ENCODE measurements at places on chromosomes 16 and 17.
A peak's percentile ranks its signal among the peaks of the same experiment; 100 is the strongest.

DNA sequence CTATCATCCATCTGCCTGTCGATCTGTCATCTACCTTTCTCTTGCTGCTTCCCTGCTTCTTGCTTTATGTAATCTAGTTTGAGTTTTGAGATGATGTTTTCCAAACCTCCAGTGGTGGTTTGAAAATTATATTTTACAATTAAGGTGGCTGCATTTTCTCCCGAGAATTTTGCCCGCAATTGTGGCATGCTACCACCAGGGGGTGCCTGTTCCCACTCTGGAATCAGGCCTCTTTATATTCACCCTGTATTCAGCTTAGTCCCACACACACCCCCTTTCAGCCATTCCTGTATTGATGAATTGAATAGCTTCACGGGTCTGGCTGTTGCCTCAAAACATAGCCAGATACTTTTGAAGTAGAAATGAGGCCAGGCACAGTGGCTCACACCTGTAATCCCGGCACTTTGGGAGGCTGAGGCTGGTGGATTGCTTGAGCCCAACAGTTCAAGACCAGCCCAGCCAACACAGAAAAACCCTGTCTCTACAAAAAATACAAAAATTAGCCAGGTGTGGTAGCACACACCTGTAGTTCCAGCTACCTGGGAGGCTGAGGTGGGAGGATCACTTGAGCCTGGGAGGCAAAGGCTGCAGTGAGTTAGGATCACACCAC lies 3.2 kb downstream of the PRSS22 start:
- no peak for DNase-seq

- no peak for DNase-seq
Measured at GRCh38 chr17:45653616-45654015, 130.5 kb upstream of the CRHR1 start.

DNA sequence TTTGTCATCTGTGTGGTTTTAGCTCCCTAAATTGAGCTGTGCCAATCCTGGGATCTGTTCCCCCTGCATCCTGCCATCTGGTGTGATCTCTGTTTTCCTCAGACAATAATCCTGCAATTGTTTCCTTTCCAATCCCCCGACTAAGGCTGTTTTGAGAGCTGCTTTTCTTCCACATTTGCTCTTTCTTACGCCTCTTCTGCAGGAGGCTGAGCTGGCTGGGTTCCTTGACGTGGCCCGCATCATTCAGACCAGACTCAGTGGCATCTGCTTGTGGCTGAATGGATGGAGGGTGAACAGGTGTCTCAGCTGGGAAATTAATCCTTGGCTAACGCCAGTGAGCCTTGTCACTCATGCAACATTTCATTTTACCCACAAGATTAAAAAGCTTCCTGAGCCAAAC lies 9.8 kb upstream of the MED9 start:
- no peak for DNase-seq

GRCh38 chr16:51390877-51391276 lies 239.8 kb upstream of the SALL1 start:
- no peak for DNase-seq

- DNase-seq, result no peak
Measured at GRCh38 chr16:29663016-29663806, at the start of gene SPN. TSS of gene SPN (plus strand) at chr16:29663247. CDS start at chr16:29663729, 482 bp downstream.

DNA sequence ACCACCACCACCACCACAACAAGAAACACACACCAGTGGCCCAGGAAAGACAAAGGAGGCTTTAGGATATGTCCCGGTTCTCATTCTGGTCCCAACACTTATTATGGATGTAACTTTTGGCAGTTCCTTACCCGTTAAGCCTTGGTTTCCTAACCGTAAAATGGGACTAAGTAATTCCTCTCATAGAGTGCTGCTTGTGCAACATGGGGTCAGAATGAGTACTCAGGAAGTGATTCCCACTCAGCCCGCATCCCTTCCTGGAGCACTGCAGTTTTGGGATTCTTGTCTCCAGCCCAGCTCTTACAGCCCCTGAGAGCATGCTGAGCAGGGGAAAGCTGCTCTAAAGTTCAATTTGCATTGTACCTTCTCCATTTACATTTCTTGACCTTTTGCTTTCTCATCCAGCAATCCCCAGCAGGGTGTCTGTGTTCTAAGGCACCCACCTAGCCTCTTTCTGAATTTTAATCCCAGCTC lies 262.6 kb downstream of the PRKCA start:
- peak; percentile 82 for DNase-seq

DNA sequence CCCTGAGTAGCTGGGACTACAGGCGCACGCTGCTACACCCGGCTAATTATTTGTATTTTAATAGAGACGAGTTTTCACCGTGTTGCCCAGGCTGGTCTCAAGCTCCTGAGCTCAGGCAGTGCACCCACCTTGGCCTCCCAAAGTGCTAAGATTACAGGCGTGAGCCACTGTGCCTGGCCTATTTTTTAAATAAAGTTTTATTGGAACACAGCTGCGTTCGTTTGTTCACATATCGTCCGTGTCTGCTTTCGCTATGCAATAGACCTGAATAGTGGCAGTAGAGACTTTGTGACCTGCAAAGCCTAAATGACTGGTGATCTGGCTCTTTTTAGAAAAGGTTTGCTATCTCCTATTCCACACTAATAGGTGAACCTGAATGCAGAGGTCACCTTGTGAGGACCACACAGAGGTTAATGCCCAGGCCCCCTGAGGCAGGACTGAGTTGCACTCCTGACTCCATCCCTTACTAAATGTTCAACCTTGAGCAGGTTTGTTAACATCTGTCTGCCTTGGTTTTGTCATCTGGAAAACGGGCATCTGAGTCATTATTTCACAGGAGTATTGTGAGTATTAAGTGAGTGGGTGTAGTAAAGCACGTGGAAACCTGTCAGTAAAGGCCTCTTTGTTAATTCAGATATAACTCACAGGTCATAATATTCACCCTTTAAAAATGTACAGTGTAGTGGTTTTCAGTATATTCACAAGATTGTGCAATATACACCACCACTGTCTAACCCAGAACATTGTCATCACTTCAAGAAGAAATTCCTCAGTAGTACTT lies 157.5 kb upstream of the CACNG5 start:
- peak; percentile 91 for DNase-seq

DNA sequence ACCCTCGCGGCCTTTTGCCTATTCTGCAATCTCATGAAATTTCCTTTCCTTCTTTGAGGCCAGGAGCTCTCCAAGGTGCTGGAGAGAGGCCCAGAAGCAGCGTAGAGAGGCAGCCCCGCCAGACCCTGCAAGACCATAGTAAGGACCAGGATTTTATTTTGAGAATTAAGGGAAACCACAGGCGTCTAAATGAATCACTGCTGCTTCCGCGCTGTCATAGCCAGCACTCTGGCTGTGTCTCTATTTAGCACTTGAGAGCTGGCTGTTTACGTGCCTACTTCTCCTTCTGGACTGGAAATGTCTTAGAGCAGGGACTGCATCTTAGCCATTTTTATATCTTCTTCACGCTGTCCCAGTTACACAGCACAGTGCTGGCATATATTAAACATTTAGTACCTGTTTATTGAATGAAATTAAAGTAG lies 37.6 kb upstream of the PIRT start:
- peak; percentile 14 for DNase-seq

DNA sequence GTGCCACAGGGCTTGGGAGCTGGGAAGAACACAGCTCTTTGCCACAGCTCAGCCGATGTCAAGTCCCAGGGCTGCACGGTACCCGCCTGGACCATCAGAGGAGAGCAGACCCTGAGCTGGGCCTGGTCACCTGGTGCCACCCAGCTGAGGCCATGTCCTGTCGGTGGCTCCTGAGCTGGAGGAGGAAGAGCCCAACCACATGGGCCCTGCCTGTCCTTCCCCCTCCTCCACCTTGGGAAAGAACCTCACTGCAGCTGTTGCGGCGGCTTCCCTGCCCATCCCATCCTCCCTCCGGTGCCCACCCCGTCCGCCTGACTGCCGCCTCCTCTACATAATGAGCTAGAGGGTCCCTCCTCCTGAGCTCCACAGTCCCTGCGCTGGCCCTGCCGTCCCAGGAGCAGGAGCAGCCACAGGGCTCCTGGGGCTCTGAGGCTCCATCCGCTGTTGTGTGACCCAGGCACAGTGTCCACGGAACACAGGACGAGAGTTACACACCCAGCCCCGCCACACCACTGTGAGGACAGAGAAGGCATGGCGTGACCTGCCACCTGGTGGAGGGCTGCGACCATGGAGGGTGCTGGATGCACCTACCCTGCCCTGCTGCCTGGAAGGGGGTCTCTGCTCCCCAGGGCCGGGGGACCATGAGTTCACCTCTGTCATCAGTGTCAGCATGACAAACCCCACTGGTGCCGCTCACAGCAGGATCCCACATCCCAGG lies 21.4 kb upstream of the CHMP6 start:
- DNase-seq, result peak; percentile 34

DNA sequence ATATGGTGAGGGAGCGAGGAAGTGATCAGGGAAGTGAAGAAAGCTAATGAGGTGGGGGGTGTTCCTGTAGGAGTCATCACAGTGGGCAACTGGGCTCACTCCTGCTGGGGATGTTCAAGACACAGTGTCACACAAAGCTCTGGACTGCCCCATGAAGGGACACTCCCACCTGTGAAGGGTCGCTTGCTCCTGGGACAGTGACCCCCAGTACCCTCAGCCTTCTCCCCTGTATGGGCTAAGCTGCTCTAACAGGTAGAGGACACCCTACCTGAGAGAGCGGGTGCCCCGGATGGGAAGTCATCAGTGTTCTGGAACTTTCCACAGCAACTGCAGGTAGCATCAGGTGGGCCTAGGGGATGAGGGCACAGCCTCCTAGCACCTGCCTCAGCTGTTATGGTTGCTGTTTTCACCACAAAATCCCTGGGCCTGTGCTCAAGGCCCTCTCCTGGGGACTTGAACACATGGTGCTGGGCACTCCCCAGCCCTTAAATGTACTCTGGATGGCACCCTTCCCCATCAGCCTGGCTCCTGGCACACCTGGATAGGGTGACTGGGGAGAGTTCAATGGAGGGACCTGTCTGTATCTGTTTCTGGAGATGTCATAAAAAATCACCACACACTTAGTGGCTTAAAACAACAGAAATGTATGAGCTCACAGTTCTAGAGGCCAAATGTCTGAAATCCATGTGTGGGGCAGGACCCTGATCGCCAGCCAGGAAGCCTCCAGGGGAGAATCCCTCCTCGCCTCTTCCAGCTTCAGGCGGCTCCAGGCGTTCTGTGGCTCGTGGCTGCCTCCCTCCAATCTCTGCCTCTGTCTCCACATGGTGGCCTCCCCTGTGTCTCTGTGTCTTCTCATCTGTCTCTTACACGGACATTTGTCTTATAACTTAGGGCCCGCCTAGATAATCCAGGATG lies 104.0 kb upstream of the CDH5 start:
- DNase-seq, result peak; percentile 54

GRCh38 chr16:707062-707538 lies 1.5 kb upstream of the FBXL16 start:
- DNase-seq, result no peak

DNA sequence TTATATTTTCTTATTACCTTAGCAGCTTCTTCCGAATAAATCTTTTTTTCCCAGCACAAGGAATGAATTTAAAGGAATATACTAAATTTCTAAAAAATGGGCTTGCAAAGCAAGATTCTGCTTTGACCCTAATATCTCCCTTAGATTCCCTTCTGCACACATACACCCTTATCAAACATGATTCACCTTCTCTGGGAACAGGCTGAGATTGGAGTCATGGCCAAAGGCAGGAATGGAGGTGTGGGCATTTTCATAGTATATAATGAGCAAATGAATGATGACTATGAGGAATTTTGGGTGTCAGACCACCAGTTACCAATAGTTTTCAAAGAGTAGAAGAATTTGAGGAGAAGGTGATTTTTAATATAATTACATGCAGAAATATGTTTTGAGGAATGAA lies 231.3 kb upstream of the CDH11 start:
- no peak for DNase-seq

DNA sequence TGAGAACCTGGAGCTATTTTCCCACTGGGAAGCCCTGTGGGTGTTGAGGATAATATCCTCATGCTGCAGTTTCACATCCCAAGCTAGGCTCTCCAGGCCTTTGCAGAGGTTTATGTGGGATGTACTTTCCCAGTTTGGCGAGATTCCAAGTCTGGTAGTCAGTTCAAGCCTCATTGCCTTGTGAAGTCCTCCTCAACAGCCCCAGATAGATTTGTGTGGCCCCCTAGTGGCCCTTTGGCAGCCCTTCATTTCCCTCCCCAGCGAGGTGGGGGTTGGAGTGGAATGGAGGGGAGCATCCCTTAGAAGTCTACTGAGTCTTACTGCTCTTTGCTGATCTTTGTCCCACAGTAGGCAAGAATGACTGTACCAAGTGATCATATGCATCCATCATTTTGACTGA lies 137.9 kb downstream of the CDH11 start:
- peak; percentile 90 for DNase-seq

DNA sequence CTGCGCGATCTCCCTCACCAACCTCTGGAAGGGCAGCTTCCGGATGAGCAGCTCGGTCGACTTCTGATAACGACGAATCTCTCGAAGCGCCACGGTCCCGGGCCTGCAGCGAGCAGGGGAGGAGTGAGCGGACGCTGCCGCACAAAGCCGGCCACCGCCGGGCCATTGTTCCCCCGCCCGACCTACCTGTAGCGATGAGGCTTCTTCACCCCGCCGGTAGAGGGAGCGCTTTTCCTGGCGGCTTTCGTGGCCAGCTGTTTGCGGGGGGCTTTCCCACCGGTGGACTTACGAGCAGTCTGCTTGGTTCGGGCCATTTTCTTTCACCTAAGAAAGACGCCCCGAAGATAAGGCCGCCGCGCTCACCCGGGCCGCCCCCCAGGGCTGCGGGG lies 5.8 kb upstream of the UNK start:
- no peak for DNase-seq

DNA sequence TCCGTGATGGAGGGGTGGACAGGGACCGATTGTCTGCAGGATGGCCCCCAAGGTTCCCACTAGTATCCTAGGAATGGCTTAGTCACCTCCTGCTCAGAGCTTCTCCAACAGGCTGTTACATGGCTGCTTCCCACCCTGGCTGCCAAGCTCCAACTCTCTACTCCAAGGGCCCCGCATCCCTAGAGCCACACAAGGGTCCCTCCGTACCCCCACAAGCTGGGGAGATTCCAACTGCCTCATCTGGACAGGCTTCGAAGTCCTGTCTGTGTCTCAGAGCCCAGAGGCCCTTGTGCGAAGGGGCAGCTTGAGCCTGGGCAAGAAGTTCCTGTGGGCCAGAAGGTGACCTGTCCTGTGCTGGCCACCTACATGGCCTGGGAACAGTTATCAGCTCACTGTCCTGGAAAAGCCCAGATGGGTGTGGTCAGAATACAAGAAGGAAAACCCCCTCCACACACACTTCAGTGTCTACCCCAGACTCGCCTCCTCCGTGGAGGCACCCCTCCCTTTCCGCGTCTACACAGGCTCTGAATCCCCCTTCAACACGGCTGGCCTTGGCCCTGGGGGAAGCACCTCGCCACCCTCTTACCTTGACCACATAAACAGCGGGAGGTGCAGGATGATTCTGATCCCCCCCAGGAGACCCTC lies 586 bp downstream of the MEAK7 start:
- peak; percentile 27 for DNase-seq

DNA sequence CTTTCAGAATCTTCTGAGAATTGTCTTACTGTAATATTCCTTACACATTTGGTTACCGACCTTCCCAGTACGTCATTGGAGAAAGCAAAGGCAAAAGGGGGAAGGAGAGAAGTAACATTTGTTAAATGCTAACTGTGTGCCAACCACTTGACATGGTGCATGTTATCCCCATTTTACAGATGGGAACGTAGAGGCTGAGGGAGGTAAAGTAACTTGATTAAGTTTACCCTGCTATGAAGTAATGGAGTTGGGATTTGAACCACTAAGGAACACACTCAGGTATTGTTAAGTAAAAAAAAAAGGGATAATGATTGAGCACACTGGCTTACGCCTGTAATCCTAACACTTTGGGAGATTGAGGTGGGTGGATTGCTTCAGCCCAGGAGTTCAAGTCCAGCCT lies 156.4 kb downstream of the PRKCA start:
- no peak for DNase-seq

All from fibroblast of skin of right quadriceps (primary cell).